BE2C (cell line): ENCODE measurements at places on chromosomes 12 and 14.
A peak's percentile ranks its signal among the peaks of the same experiment; 100 is the strongest.

DNA sequence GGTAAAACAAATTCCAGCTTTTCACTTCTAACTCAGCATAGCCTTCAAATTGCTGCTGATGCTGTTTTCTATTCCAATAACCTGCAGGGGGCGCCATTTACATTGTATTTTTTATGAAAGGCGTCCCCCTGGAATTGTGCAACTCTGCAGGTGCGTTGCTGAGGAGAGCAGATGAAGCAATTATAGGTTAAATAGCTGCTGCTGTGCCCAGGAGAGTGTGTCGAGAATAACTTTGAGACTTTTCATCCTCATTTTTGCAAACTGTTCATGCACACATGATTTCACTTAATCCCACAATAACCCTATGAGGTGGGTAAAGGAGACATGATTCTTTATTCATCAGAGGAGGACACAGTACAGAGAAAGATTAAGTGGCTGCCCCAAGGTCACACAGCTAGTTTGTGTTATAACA lies 75.7 kb downstream of the MYRFL start:
- DNase-seq = peak; percentile 79

GRCh38 chr12:15629761-15630160 lies 159.4 kb downstream of the EPS8 start:
- DNase-seq = no peak

- no peak for DNase-seq
Measured at GRCh38 chr14:60300019-60300418, 51.0 kb downstream of the PPM1A start.

DNA sequence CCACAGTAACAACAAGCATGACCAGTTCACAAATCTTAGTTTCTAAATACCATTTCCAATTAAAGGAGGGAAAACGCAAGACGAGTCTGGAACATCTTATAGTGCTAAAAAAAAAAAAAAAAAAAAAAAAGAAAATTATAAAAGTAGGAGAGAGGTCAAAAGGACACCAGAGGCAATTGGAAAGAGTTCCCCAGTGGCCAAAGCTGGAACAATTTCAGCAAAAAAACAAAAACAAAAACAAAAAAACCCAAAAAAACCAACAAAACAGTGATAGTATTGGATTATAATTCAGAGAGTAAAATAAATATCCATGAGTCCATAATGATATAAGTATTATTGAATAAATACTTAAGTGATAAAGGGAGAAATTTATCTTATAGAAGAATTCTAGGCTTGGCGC lies 10.3 kb upstream of the NAP1L1 start:
- DNase-seq = no peak

DNA sequence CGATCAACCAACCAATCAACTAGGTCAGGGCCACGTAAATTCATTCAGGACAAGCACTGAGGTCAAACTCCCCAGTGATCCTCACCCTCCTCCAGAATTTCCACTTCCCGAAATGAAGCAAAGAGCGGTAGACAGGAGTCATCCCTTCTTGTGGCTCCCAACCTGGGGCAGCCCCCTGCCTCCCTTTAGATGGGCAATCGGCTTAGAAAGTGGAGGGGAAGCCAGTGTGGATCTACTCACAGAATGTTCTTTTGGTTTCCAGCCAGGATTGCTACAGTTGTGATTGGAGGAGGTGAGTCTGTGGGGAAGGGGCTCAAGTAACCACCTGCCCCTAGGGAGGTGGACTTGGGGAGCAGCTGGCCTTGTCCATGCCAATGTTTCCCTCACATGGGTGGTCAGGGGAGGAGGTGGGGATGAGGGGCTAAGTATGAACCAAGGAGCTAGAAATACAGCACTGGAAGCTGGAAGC lies 4.1 kb downstream of the IFI27 start:
- no peak for DNase-seq

DNA sequence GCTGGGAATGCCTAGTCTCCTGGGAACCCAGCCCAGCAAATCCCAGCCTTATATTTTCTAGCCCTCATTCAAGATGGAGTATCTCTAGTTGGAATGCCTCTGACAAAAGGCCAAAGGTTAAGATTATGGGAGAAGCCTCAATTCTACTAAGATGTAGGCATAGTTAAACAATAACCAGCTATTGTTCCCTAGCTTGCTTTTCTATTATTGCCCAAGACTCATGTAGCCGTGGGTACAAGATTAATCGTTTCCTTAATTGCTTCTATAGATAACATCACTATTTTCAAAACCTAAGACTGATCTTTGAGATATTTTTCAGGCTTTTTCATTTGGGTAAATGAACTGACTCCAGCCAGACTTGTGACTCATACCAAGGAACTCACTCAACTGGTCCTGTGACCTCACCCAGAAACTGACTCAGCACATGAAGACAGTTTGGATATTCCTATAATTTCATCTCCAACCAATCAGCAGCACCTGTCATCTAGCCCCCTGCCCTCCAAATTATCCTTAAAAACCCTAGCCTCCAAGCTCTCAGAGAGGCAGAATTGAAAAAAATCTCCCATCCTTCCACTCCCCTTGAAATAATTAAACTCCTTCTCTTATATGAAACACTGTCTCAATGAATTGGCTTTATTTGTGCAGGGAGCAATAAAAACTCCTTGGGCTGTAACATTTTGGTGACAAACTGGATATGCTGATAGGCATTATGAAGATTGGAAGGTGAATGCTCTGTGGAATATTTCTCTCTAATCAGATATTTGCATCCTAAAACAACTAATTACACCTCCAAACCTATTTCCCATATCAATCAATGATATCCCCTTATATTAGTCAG lies 589.0 kb downstream of the C12orf50 start:
- DNase-seq = no peak

DNA sequence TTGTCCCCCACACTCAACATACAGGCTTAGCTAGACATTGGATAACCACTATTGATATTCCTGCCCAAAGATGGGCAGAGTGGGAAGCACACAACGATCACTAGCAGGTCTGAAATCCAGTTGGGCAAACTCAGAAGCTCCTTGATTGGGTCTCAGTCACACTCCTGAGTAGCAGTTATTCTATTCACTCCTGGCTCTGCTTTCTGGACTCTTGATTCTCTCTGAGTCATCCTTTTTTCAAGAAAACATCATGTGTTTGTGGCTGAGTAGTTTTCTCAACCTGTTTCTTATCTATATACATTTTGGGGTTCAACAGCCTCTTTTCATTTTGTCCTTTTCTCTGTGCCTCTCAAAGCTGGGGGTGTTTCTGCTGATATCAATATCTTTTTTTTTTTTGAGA lies 46.0 kb upstream of the MANSC4 start:
- DNase-seq = no peak

GRCh38 chr14:76727384-76727783 lies 33.9 kb upstream of the VASH1 start:
- DNase-seq = no peak

DNA sequence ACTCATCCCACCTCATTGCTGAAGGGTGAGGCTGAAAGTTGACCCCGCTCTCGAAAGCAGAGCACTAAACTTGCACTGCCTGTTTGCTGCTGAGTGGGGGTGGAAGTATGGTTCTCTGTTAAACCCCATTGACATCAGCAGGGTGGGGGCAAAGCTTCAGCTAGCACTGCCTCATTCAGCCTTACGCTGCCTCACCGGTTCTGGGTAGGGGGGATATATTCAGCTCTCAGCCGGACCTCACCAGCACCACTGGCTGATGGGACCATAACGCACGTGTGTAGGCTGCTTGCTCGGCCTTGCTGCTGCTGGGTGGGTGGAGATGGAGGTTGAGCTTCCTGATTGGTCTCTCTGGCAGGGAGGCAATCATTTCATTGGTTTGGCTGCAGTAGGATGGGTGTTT lies 265.7 kb upstream of the RTL1 start:
- no peak for DNase-seq

DNA sequence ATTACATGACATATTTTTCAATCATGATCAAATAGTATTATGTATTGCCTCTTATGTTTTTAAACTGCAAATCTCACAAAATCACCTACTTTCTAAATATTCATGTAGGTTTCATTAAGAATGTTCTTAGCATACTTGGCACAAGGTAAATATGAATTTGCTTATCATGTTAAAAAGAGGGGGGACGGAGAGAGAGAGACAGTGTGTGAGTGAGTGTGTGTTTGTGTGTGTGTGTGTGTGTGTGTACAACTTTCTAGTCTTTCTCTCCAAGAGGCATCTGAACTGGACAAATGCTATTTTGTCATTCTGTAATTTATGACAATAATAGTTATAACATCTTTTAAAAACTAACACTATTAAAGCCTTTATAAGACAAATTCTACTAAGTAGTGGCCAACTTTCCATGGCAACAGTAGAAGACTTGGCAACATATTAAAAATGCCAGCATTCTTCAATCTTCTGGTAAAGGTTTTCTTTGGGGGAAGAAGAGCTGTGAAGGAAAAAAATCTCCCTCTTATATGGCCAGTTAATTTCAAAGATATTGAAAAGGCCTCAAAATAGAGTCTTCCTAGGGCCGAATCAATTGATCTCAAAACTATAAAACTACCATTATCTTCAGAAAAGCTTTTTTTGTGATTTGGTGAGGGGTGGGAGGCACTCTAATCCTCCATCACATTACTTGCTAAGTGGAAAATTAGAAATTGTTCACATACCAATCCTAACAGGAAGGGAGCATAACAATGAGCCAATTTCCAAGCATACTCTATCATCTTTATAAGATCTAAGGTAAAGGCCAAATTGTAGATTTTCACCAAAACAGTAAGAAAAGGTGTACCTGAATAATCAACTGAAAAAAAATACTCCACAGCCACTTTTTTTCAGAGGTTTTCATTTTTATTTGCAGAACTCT lies 28.2 kb downstream of the CDK17 start:
- DNase-seq = no peak

DNA sequence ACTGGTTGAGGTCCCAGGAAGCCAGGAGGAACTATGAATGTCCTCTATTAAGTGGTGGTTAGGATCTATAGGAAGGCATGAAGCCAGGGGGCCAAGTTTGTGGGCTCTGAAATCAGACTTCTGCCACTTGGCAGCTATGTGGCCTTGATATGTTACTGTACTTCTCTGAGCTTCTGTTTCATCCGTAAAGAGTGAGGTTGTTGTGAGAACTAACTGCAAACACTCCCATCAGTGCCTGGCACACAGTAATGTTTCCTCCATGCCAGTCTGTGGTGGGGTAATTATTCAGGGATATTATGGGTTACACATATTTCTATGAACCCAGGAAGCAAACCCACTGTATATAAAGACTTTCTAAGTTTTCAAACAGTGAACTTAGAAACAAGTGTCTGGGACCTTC lies 57.4 kb downstream of the PLXNC1 start:
- DNase-seq = no peak

DNA sequence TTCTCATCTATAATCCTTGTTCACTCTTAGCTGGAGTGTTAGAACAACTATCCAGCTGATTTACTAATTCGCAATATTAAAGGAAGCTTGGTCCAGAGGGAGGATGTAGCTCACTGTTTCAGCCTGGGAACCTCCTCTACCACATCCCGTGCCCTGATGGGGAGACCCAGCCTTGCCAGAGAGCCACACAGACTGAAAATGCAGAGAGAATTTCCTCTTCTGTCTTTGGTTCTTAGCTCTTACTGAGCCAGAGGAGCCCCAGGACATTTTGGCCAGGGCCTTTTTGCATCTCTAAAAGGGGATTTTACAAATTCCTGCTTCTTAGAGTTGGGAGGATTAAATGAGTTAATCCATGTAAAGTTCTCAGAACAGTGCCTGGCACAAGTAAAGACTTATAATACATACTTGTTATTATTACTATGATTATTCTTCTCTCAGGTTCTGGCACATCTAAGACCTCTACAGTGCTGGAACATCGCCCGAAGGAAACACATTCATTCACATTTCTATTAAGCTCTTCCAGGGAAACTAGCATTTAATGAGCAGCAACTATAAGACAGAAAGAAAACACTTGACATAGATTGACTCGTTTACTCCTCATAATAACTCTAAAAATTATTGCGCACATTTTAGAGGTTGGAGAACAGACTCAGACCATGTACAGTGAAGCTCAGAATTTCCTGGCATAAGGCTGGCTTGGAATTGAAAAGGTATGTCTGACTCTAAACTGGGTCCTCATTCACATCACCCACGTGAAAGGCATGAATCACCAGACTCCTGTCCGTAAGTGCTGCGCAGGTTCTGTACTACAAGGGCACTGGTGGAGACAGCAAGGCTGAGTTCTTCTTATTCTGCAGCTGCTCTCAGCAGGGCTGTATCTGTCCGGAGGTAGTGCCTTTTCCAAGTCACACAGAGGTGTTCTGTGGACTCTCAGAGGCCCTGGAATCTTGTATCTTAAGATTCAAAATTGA lies 27.8 kb upstream of the AEBP2 start:
- DNase-seq = no peak

DNA sequence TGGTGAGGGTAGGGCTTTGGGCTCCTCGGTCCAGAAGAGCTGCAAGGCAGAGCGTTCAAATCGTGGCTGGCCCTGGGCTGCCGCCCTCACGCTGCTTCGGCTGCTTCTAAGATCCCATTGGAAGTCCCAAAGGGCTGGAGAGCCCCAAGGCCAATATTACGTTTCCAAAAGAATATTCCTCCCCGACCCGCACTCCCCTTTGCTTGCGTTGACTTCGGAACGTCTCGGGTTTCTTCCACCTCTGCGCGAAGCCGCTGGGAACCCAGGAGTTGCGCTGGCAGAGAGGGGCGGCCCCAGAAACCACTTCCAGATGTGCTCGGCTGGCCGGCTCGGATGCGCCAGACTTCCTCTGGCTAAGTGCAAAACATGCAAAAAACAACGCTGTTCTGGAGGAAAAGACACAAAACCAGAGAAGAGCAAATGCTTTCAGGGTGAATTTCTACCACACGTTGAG lies at the start of gene GLT8D2:
GLT8D2 (minus strand) TSS at position 285 of the 454 bp plus-strand sequence. CDS start 30,539 bp downstream, outside the sequence.
- peak; percentile 56 for DNase-seq

DNA sequence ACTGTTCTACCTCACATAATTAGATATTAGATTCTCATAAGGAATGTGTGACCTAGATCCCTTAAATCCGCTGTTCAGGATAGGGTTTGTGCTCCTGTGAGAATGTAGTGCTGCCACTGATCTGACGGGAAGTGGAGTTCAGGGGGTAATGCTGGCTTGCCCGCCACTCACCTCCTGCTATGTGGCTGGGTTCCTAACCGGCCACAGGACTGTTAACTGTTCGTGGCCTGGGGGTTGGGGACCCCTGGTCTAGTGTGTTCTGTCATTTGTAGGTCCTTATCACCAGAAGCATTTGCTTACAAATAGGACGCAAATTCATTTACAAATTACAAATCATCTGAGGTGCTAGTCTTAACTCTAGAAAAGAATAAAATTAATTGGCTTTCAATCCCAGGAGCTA lies 16.4 kb upstream of the TMEM30B start:
- DNase-seq = no peak

DNA sequence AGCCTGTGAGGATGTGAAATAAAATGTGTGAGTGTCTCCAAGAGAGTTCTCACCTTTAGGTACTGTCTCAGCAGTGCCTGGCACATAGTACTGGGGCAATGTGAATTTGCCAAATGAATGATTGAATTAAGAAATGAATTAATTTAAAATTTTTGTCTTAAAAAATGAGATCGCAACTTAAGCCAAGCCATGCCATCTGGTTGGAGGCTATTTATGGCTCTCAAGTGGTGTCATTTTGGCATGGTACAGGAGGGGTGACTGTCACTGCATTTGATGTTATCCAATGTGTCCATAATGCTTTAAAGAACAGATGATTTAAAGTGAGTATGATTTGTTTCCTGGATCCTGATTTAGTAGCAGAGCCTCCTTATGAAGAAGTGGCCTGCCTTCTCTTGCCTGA lies 80.3 kb downstream of the SRGAP1 start:
- no peak for DNase-seq

- no peak for DNase-seq
Measured at GRCh38 chr14:65278589-65278988, 133.9 kb upstream of the FUT8 start.

- DNase-seq = no peak
Measured at GRCh38 chr14:76203086-76204001, 51.6 kb downstream of the GPATCH2L start.

- DNase-seq = peak; percentile 83
Measured at GRCh38 chr12:117685110-117685926, 283.5 kb downstream of the KSR2 start.
